ENCODE measurements at places on chromosomes 16 and 17.

DNA sequence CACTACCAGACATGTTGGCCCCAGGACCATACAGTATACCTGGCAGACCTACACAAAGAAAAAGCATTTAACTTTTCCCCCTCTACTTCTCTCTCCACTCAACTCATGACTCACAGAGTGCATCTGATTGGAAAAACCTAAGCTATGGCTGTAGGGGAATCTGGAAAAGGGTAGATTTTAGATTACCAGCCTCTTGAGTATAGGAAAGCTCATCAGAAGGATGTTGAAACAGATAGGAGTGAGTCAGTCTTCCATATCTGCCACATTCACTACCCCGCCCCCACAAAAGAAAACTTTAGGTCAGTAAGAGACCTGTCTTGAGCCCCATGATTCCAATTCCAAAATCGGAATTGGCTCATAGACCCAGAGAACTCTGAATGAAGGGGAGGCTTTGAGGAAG lies 12.3 kb downstream of the KRT9 start:
- DNase-seq: no peak

- no peak for DNase-seq
Observed at GRCh38 chr16:56005958-56006357, 130.8 kb upstream of the CES5A start.

DNA sequence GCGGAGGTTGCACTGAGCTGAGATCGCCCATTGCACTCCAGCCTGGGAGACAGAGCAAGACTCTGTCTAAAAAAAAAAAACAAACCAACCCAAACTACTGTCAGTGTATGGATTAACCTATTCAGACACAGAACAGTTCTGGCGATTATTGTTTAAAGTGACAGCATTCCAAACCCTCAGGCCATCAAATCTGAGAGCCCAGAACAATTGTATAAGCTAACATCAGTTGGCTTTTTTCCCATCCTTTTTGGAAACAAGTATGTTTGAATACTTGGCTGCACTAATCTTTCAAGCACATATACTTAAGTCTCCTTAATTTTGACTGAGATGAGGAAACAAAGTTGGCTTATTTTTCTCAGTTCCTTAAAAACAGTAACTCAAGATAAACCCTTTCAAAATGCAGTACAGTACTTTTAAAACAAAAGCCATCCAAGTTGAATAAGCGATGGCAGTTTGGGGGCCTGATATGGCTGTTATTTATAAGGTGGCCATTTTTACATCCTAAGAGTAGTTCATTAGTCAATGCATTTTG lies 1.4 kb downstream of the ZSWIM7 start:
- DNase-seq: no peak

- no peak for DNase-seq
Observed at GRCh38 chr17:792277-792676, 10.1 kb downstream of the MRM3 start.

DNA sequence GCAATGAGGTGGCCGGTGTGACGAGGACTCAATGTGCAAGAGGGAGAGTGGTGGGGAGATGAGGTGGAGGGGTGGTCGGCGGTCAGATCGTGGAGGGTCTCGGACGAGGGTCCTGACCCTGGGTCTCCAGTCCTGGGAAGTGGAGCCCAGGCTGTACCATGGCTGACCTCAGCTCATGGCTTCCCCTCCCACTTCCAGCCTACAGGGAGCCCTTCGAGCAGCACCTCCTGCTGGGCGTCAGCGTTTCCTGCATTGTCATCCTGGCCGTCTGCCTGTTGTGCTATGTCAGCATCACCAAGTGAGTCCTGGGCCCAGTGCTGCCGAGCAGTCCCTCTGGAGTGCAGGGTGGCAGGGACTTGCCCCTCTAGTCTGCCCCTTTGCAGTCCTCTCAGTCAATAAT lies 41.8 kb downstream of the IL4R start:
- no peak for DNase-seq

DNA sequence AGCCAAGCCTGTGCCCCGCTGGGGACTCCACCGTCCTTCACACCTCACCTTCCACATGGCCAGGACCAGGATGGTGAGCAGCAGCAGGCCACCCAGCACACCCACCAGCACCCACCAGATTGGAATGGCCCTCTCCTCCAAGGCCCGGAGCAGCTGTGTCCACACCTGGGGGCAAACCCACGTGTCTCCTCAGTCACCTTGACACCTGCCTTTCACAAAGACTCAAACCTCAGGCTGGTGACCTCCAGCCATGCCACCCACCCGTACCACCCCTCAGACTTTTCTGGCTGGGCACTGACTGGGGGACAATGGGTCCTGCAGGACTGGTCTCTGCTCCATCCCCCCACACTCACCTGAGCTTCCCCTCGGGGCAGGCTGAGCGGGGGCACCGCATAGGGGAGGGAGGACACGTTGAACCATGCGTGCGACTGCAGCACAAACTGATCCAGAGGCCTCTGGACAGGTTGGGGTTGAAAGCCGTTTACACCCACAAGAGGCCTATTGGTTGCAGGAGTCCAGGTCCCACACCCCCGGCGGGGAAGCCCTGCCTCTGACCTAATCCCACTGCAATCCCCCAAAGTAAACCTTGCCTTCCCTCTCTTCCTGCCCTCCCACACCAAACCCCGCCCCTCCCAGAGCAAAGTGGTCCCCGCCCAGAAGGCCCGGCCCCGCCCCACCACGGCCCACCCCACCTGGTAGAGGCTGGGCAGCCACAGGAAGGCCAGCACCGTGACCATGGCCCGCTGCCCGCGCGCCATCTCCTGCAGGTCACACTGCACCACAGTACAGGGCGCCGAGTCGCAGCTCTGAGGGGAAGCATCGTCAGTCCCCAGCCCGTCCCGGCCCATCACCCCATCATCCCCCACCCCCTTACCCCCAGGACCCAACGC lies 10.9 kb upstream of the FAM171A2 start:
- no peak for DNase-seq

DNA sequence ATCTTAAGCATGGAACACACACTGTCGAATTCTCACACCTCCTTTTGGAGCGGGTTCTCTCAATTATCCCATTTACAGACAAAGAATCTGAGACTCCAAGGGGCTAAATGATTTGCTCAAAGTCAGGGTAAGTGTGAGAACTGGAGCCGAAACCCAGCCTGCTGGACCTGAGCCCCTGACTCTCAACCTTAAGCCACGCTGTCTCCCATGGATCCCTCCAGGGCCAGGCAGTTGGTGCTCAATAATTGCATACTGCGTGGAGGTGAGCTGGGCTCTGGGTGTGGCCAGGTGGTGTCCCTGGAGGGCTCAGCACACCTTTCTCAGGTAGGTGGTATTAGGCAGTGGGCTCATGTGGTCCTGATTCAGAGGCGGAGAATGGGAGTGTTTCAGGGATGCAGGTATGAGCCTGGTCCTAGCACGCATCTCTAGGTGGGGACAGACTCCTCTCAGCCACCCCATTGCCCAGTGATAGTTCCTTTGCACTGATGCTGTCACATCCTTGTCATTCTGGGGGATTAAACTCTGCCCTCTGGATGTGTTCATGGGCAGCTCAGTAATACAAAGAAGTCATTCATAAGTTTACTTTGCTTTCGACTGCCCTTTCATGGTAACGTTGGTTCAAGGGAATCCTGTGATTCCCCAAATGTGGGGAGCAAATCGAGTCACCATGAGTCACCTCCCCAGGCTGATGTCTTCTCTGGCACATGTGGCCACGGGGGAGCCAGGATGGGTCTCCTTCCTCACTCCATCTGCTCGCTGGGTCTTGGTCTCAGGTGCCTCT lies 399.5 kb upstream of the TNRC6C start:
- no peak for DNase-seq

DNA sequence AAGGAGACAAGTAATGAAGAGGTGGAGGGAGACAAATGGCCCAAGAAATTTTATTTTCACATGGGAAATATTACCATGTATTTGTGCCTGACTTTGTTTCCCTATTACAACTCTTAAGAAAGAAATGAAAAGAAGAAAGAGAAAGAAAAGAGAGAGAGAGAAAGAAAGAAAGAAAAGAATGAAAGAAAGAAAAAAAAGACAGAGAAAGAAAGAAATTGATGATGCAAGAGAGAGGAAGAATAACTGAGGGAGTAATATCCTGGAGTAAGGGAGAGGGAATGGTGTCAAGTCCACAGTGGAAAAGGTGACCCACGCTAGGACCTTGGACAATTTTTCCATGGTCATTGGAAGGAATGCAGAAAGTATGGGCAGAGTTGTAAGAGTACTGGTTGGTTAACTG lies 10.1 kb upstream of the ACSM3 start:
- DNase-seq: no peak

DNA sequence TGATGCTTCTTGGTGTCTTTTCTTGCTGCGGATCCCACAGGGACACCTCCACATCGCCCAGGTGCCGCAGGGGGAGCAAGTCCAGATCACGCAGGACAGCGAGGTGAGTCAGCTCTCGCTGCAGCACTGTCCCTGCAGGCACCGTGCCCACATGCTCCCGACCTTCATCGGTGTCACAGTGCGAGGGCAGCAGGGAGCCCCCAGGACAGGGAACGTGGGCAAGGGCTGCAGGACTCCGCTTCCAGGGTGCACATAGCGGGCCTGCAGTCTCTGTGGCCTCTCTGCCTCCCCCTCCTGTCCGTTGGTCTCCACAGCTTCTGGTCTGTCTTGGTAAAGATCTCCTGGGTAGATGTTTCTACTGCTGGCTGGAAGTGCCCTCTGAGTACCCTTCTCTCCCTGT lies 84.1 kb downstream of the BANP start:
- DNase-seq: no peak

- no peak for DNase-seq
Observed at GRCh38 chr17:62219221-62219899, 154.3 kb upstream of the MED13 start.

- no peak for DNase-seq
Observed at GRCh38 chr16:72493716-72494415, 321.9 kb upstream of the PMFBP1 start.

- DNase-seq: no peak
Observed at GRCh38 chr16:9599415-9600120, 508.1 kb downstream of the HAPSTR1 start.

DNA sequence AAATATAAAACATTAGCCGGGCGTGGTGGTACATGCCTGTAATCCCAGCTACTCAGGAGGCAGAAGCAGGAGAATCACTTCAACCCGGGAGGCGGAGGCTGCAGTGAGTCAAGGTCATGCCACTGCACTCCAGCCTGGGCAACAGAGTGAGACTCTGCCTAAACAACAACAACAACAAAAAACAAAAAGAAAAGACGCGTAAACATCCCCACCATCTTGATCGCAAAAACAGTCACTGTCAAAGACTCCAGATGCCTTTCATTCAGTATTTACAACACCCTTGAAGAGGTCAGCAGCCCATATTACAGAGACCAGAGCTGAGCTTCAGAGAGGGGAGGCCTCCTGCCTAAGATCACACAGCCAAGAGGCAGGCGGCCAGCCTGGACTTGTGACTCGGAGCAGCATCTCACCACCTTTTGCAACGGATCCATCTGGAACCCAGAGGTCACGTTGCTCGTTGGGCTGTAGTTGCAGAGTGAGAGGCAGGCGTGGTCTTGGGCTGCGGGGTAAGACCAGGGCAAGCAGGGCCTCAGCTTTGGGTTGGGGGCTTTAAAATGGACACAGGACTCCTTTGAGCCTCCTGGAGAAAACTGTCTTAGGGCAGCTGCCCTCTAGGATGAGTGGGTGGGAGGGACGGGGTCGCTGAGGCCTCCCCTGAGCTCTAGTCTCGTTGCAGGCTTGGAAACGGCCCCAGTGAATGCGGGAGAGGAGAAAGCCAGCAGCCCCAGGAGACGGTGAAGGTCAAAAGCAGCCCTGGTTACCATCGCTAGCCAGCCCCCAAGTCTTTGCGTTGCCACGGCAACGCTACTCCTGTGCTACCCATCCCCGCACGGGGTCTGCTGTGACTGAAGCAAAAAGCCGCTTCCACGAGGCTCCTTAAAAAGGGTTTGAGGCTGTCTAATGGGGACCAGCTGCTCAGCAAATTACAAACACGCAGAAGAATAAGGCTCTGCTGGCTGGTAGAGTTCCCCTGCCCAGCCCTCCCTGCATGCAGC lies 26.1 kb downstream of the LGALS3BP start:
- no peak for DNase-seq

DNA sequence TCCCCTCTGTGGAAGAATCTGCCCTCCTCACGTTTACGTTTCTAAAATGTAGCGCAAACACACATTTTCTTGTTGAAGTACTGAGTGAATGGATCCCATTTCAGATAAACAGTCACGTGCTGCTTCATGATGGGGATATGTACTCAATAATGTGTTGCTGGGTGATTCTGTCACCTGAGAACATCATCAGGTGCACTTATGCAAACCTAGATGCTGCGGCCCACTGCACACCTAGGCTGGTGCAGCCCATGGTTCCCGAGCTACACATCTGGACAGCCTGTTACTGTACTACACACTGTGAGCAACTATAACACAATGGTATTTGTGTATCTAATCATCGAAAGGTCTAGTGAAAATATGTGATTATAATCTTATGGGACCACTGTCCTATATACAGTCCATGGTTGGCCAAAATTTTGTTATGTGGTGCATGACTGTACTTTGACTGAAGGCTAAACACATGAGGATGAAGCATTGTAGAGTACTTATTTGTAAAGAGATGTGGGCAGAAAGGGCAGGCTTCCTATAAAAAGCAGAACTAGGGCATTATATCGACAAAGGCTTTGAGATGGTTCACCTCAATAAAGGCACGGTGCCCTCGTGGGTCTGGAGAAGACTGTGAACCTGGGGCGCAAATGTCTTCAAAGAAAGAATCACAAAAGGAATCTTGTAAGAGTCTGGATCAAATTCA lies 26.3 kb downstream of the MARF1 start:
- DNase-seq: no peak

- no peak for DNase-seq
Observed at GRCh38 chr17:63998721-63999679, 849 bp downstream of the PRR29 start.

GRCh38 chr17:76554131-76554530 lies 14.3 kb downstream of the PRCD start:
- DNase-seq: no peak

- no peak for DNase-seq
Observed at GRCh38 chr17:73292031-73292531, 19.7 kb downstream of the CDC42EP4 start.

GRCh38 chr17:35731239-35731916 lies at the start of gene RASL10B:
Gene RASL10B, plus strand, starts transcription at chr17:35731639. Its CDS starts 3,546 bp downstream, at chr17:35735185.
- DNase-seq: no peak

- DNase-seq: no peak
Observed at GRCh38 chr16:21184834-21185233, 26.4 kb downstream of the LDAF1 start.

DNA sequence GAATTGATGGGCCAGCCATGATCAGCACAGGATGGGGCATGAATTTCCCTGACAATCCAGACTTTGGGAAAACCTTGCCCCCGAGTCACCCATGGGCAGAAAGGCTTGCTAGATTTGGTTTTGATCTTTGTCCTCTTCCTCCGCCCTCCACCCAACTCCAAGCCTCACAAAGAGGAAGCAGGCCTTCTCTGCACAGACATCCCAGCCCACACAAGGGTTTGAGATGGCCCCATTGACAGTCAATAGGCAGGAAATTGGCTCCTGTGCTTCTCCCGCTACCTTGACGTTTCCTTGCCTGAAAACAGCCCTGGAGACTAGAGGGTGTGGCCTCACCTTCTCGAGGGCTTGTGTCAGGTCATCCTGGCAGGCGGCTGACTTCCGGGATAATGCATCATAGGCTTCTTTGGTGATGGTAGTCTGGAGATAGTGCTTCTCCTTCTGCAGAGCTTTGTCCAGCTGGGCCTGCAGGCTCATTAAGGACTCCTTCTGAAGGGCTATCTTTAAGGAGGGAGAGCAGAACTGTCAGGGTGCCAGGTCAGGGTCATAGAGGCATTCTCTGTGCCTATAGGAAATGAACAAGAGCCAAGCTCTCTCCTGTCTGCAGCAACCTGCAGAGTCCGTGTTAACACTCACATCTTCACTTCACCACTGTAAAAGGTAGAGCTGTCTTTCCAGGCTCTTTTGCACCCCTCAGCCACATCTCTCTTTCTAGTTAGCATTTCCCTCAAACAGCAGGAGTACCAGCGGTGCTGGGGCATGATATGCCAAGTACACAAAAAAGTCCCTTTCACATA lies 32.2 kb downstream of the DHX38 start:
- DNase-seq: no peak
